HT-29 (cell line): ENCODE measurements at places on chromosomes 7 and 10.
A peak's percentile ranks its signal among the peaks of the same experiment; 100 is the strongest.

DNA sequence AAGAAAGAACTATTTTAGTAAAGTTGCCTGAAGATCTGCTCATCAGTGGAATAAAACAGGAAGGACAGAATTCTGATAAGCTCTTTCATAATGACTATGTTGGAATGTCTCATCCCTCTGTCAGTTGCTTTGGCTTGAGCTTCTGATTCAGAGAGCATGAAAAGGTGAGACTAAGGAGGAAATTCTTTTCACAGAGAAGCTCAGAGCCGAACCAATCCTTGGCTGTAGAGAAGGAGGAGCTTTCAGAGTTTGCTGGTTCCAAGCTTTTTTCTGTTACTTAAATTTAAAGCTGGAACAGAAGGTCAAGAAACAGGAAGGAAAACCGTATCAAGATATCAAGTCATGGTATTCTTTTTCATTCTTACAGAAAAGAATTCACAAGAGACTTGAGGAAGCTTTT is 24.0 kb downstream of the GSTO2 start:
- no peak for DNase-seq

DNA sequence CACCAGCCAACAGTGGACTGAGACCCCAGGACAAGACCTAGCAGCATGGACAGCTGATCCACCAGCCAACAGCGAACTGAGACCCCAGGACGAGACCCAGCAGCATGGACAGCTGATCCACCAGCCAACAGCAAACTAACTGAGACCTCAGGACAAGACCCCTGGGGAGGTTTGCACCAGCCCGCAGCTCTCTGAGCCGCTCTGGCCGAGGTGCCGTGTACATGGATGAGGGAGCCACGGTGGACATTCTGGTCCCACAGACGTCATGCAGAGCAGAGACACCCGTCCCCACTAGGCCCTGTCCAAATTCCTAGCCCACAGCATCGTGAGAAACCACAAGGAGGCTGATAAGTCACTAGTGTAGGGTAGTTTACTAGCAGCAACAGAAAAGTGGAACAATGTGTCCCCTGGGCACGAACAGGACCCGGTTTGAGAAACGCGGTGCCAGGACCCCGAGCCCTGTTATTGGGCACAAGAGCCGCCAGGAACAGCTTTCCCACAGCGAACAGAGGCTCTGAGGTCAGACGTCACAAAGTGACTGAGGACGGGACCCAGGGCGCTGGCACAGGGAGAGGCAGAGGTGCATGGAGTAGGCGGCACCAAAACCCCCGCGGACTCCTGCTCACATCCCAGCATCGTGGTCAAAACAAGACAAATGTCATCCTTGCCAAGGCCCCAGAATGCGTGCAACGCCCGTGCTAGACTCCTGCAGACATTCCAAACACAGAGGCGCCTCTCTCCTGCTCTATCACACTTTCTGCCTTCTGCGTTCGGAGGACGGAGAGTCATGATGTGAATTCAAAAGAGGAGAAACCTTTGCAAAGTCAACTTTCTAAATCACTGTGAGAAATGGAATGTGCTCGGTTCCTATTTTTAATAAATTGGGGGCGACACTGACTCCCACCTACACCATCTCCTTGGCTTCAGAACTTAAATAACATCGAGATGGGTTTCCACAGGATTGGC is 8.1 kb downstream of the STK32C start:
- no peak for DNase-seq

DNA sequence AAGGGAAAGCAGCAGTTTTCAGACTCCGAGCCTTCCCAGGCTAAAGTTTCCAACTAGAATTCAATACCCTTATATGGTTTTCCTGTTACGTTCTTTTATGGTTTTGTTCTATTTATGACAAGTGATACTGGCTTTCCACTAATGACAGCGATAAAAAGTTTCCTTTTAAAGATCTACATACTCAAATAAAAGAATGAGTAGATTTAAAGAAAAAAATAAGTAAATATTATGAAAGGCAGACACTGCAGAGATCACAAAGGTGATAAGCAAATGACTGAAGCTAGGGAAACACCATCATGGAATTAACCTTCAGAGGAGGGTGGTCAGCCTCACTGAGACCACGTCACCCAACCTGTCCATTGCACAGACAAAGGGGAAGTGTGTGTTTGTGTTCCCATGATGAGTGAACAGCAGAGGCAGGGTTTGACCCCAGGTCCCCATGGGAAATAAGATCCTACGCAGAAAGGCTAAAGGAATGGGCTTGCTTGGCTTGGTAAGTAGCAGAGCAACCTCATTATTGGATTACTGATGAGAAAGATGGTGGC is 4.0 kb downstream of the VSIR start:
- DNase-seq, result no peak

DNA sequence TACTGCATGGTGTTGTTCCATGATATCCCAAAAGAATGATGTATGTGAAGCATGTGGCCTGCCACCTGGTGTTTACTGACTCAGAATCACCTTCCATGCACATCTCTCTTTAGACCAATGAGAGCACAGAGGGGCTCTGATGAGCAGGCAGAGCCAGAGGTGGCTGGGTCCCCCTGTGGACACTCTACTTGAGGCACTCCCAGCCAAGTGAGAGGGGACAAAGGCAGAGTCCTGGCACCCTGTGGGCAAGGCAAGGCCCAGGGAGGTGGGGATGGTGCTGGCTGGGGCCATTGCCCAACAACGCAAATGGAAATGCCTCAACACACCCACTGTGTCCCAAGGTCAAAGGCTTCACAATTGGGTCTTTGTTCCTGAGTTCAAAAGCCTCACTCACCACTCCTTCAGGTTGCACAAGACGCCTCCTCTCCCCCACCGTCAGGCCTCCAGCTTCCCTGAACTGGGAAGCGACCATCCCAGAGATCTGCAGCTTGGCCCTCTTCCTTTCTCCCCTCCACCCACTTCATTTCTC is 164.6 kb downstream of the NEURL1 start:
- DNase-seq, result no peak

GRCh38 chr7:140294454-140294853 is 103.9 kb downstream of the SLC37A3 start:
- DNase-seq, result no peak

DNA sequence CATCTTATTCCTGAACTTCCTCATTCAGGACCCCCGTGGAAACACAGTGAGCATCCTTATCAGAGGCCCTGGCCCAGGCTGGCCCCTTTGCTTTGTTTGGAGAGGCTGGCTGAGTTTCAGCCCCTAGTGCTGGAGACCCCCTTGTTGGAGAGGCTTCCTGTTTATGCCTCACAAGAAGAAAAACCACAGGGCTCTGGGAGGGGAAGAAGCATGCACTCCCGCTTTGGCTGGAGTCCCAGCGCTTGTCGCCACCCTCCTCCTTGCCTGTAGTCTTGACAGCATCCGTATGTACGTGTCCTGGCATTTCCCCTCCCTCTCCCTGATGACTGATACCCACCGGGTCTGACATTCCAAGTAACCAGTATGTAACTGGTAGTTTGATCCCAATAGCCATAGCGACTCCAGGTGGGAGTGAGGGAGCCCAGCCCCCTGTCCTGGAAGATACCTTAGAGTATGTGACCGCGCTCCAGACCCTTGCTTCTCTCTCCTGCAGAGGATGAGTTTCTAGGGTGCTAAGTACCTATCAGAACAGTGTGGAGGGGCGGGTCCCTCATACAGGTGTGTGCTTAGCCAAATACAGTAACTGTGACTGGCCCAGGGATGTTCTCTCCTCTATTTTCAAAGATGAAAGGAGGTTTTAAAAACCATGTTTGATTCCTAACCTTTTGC is 6.9 kb upstream of the ATP6V0E2 start:
- peak; percentile 65 for DNase-seq

- no peak for DNase-seq
Measured at GRCh38 chr10:131858118-131858515, 42.7 kb upstream of the PPP2R2D start.

DNA sequence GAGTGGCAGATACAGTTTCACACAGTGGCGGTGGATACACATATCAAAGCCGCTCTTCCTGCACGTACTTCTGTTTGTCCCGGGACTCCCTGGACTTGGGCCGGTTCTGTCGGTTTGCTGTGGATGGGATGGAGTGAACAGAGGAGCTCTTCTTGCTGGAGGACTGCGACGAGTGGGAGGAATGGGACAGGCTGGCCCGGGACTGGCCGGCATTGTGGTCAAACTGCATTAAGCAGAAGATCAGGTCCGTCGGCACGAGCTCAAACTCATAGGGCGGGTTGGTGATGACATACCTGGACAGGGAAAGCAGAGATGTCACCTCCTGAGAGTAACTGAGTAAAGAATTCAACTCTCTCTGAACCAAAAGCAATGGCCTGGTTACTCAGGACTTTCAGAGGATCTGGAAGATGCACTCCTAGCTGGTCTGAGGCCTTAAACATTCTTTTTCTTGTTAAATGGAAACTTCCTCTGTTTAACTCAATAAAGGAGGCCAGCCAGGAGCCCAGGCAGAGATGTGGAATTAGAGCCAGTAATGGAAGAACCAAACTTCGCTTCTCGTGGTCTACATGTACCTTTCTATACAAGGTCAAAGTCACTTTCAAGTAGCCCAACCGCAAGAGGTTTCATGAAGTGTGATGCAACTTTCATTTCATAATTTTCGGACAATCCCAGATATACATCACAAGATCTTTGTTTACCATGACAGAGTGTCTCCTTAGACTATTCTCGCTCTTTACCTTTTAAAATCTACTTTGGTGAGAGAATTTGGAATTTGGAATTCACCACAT is 750.2 kb downstream of the KCNMA1 start:
- DNase-seq, result no peak

- no peak for DNase-seq
Measured at GRCh38 chr7:158757404-158757989, 52.9 kb upstream of the NCAPG2 start.

DNA sequence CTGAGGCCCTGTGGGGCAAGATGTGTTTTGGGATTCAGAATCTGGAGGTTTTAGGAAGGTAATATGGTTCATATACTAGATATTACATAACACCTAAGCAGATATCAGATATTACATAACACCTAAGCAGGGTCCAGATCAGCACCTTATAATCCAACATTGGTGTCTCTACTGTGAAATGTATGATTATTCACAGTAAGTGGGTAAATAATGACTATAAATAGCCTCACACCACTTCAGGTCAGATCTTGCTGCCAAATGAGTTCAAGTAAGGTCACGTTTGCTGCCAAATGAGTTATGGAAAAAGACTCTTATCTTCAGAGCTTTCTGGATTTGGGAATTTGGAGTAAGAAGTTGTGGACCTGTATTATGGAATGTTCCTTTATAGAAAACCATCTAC is 14.6 kb downstream of the ADRB1 start:
- no peak for DNase-seq

DNA sequence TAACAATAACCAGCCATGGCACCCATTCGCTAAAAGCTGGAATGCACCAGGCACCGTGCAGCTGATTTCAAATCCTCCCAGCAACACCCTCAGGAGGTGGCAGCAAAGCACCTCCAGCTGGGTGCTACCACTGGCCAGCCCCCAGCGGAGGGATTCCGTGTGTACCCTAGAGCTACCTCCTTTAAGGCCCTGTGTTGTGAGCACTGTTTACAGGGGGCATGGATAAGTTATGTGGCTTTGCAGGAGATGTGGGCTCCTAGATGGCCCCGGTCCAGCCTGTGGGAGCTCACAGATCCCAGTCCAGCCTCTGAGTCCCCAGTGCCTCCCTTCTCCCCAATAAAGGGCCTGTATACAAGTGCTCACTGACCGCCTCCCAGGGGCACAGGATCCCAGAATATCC is 27.1 kb downstream of the TNRC18 start:
- DNase-seq, result peak; percentile 80

DNA sequence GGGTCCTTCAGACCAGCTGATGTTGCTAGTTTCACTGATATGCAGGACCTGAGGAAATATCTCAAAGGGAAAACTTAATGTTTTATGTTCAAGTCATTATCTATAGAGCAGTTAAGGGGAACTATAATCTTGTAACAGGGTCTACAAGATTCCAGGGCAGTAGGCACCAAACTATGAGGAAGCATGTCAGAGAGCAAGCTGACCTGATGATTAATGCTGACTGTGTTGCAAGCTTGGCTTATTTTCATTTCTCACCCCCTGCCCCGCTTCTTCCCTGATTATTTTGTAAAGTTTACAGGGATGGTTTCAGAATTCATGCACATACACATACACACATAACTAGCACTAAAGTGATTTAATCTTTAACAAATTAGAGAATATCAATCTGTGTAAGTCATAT is 84.3 kb upstream of the CACNA2D1 start:
- DNase-seq, result no peak

- no peak for DNase-seq
Measured at GRCh38 chr7:155259866-155260497, 37.7 kb upstream of the INSIG1 start.

DNA sequence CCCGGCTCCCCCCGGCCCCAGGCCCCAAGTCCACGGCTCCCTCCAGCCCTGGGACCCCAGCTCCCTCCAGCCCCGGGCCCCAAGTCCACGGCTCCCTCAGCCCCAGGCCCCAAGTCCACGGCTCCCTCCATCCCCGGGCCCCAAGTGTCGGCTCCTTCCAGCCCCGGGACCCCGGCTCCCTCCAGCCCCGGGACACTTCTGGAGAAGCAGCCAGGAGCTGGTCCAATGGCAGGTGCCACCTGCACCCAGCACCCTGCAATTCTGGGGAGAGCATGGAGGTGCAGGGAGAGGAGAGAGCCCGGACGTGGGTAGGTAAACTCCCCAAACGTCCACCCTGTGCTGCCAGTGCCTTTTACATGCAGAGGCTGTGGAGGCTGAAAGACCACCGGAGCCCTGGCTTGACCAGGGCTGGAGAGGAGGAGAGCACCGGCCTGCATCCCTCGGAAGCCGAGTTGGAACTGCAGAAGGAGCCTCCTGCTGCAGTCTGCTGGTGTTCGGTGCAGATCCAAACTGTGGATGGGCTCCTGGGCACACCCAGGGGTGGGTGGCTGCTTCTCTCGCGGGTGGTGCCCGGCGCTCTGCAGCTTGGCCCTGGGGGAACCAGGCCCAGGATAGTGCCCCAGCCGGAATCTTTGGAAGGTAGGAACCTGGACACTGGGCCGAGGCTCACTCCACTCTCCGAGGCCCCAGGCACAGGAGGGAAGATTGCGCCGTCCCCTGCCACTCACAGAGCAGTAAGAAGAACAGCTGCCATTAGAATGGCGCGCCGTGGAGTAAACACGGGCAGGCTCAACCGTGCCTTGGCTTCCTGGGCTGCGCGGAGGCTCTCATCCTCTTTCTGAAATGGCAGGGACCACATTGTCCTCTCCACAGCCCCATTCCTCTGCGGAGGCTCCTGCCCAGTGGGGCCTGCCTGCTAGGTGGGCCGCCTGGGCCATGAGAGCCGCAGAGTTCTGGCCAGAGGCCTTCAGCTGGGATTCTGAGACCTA is 14.7 kb downstream of the SHH start:
- DNase-seq, result no peak

- no peak for DNase-seq
Measured at GRCh38 chr7:140375892-140376730, 22.2 kb downstream of the SLC37A3 start.

DNA sequence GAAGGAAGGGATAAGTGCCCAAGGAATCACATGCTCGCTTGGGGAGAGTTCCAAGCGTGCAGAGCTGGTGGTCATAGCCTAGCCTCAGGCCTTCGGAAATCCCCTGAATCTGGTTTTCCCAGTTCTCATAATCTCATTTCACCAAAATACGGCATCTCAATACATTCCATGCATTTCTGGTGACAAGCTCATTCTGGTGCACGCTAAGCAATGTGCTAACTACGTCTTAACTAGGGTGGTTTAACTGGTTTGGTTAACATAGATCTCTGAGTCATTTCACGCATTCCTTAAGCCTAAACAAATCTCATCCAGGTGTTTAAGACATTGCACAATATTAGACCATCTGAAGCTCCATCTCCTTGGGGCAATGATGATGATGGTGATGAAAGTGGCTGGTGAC is 72.9 kb upstream of the STEAP1B start:
- peak; percentile 33 for DNase-seq

- DNase-seq, result peak; percentile 68
Measured at GRCh38 chr10:21516242-21517131, 9.0 kb downstream of the SKIDA1 start.

- no peak for DNase-seq
Measured at GRCh38 chr7:129184981-129185670, 3.3 kb upstream of the SMO start.
